NCI-H2029 (cell line): ENCODE measurements at places on chromosomes 6 and 20.

GRCh38 chr6:21393441-21394165 lies 199.9 kb upstream of the SOX4 start:
- no peak for DNase-seq

GRCh38 chr6:151614630-151615029 lies 120.8 kb downstream of the CCDC170 start:
- DNase-seq, result no peak

DNA sequence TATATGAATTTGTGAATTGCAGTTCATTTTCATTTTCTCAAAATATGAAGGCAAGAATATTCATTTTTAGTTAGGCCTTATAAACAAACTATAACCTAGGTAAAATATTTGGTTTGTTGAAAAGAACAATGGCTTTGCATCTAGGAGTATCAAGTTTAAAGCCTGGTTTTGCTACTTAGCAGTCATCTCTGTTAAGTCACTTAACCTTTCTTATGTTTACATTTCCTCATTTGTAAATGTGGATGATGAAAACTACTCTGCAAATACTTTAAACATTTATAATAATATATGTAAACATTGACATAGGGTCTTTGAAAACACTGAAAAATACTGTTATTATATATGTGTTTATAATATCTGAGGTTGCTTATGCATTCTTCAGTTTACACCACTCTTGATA lies 135.5 kb downstream of the CENPW start:
- DNase-seq, result no peak

DNA sequence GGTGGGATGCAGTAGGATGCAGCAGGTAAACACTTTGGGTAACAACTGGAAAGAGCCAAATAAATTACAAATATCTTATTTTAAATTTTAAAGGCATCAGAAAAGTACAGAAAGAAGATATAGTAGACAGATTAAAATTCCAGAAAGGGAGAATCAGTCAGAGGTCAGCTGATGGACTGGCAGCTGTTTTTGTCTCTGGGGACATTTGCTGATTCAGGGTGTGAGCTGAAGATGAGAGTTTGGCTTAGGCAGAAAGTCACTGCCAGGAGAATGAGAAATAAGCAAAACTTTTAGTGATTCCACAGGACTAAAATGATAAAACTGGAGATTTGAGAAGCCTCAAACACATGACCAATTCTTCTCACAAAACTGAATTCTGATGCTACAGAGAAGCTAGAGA lies 39.5 kb downstream of the AHI1 start:
- DNase-seq, result no peak
